Caco-2 (cell line): ENCODE measurements at places on chromosomes 5 and 9. TPM values are rescaled to one million over a fixed set of nuclear protein-coding genes. Genes with fewer than 3 reads are reported as not detected.

DNA sequence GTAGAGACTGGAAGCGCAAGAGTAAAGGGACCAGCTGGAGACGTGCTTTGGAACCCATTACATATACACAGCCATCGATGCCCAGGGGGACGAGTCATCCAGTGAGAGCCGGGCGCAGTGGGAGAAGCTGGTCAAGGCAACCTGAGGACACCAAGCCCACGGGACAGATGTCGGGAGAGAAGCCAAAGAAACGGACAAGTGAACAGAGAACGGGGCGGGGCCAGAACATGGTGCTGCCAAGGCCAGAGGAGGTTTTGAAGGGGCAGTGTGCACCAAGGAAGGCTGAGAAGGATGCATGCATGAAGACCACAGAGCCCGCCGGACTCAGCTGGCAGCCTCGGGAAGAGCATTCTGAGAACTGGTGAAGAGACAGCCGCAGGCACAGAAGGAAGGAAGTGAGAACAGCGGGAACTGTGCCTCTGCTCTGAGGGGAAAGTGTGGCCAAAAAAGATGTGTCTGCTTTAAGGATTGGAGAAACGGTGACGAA is 20.3 kb downstream of the CAMSAP1 start:
- DNase-seq, result no peak

- no peak for DNase-seq
Measured at GRCh38 chr5:150651924-150652671, 9.0 kb upstream of the MYOZ3 start.

- no peak for DNase-seq
Measured at GRCh38 chr5:107364443-107365319, 306.1 kb downstream of the EFNA5 start.

LHX3 gene
- total RNA-seq, result 1.1 and 1.2 TPM in 2 replicates

SHC3 gene
- 0.19 and 0.20 TPM in 2 replicates for total RNA-seq

WASHC1 gene
- total RNA-seq, result 23.8 TPM in 2 replicates
